ENCODE measurements at places on chromosomes 1 and 21. TPM values are rescaled to one million over a fixed set of nuclear protein-coding genes. Genes with fewer than 3 reads are reported as not detected.
A peak's percentile ranks its signal among the peaks of the same experiment; 100 is the strongest.

Gene UBASH3A
- total RNA-seq = 36.4 TPM

GRCh38 chr1:7591565-7591964, 179.5 kb upstream of the VAMP3 start:
- DNase-seq = peak; percentile 30

- no peak for DNase-seq
Observed at GRCh38 chr1:40095806-40096205, 1.2 kb downstream of the PPT1 start.

- no peak for DNase-seq
Observed at GRCh38 chr1:11990303-11991032, 10.2 kb downstream of the MFN2 start.

- no peak for DNase-seq
Observed at GRCh38 chr1:167669209-167670124, 39.4 kb downstream of the RCSD1 start.

- no peak for DNase-seq
Observed at GRCh38 chr1:206672844-206673758, 11.6 kb upstream of the MAPKAPK2 start.

GRCh38 chr1:218426343-218426657, 81.2 kb downstream of the TGFB2 start:
- no peak for DNase-seq

GRCh38 chr1:178612261-178612660, 99.4 kb downstream of the TEX35 start:
- no peak for DNase-seq

DNA sequence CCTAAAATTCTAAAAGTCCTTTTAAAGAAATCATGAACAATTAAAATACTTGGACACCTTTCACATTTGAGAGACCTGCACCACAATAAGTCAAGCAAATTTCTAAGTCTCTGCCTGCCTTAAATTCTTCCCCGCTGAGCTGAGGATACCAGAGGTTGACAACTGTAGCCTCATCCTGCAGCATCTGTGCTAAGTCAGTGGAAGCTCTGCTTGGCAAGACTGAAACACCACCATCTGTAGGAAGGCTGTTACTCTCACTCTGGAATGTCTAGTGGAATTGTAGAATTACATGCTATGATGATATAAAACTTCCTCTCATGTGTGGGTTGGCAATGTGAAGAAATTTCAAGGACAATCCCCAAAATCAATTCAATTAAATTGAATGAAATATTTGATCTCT, 1756.5 kb downstream of the NCAM2 start:
- DNase-seq = no peak

- DNase-seq = no peak
Observed at GRCh38 chr1:217275655-217276398, 355.1 kb downstream of the GPATCH2 start.

DNA sequence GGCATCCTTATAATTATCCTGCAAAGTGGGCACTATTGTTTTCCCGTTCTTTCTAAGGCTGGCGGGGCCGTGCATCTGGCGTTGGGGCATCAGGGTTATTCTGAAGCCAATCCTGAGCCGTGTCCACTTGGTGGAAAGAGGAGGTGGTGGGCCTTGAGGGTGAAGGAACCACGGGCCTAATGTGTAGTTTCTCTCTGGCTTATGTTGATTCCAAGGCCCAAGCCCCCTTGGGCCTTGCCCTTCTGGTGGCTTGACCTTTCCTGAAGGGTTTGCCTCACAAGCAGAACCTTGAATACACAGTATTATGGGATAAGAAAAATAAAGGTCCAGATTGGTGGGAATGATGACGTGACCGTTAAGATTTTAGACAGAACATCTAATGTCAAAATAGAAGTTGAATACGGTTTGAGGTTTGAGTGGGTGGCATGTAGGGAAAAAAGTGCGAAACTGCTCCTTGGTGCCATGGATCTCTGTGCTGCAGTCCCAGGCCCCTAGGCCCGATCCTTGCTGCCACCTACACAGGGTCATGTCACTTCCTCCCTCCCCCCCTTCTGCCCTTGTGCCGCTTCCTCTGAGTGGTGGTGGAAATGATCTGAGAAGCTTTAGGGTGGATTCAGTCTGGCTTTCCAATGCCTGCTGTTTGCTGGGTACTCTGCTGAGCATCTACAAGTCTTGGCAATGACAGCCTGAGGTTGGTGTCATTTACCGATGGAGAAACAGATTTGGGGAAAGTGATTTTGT, 90.5 kb downstream of the PRDM2 start:
- DNase-seq = peak; percentile 13

Data from CD8-positive, alpha-beta memory T cell (primary cell).